ENCODE measurements at places on chromosomes 16 and 17.

DNA sequence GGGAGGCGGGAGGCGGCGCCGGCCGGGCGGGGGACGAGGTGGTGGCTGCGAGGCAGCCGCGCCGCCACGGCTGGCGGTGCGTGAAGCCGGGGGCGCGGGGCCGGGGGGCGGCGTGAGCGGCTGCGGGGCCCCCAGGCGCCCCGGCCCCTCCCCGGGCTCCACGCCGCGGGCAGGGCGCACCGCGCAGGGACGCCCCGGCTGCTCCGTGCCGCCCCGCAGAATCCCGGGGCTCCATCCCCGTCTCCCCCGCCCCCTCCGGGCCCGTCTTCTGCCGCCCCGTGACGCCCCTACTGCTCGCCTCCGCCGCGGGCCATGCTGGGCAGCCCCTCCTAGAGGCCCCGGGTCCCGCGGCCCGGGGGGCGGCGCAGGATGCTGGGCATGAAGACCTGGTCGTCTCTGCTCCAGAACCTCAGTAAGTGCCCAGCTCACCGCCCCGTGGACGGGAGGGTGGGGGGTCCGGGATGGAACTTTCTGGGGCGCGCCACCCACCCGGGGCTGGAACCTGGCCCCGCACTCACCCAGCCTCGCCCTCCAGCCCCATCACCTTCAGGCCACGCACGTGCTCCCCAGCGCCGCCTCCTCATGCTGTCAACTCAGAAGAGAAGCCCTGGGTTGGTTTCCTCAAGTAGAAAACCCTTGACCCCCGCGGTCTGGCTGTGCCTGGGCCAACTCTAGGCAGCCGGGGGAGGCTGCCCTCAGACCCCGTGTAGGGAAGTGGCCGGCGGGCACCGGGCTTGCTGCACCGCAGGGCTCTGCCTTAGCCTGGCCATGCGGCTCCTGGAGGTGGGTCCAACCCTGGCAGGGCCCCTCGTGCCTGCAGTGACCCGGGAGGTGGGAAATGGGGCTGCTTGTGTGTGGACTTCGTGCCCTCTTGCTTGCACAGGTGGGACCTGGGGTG lies 150.2 kb upstream of the GSE1 start:
- DNase-seq, result no peak

DNA sequence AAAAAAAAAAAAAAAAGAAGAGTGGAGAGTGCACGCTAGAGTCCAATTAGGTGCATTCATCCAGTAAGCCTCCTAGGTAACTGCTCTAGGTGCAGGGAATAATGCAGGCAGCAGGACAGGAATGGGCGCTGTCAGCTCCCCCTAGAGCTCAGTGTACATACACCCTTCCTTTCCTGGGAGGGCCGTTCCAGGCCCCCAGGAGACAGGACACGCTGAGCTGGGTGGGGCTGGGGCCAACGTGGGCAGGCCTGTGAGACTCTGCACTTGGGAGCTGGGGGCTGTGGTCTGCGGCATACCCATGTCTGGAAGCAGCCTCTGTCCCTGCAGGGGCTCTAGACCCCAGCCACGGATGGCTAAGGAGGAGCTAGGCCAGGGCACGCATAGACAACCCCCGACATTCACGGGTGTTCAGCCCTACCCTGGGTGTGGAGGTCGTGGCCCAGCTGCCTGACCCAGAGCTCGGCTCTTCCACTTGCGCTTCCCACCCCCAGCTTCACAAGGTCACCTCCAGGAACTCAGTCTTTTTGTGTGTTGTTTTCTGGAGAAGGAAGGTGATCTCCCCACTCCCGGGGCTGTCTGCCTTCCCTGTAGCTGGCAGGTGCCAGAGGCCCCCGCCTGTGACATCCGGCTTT lies 1.0 kb upstream of the ANTKMT start:
- no peak for DNase-seq

DNA sequence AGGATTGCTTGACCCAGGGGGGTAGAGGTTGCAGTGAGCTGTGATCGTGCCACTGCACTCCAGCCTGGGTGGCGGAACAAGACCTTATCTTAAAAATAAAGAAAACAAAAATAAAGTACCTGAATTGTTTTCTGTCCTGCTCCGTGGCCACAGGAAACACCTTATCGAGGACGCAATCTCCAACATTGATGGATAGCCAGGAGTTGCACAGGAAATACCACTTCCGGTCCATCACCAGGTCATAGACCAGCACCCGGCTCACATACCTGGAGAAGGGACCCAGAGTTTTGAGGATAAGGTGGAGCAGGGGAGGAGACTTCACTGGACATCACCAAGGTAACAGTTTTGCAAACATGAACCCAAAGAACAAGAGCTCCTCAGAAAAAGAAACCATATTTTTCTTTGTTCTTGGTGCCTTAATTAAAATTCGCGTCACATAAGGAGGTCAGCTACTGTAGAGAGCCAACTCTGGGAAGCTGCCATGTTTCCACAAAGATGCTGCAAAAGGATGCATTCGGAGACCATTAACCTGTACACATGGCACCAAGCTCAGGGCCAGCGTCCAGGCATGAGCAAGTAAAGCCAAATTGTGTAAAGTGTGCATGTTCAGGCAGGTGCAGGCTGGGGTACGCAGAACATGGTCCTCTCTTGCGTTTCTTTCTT lies 55.6 kb upstream of the GCSH start:
- DNase-seq, result no peak

GRCh38 chr17:72950242-72950931 lies 142.1 kb downstream of the SLC39A11 start:
- DNase-seq, result no peak

DNA sequence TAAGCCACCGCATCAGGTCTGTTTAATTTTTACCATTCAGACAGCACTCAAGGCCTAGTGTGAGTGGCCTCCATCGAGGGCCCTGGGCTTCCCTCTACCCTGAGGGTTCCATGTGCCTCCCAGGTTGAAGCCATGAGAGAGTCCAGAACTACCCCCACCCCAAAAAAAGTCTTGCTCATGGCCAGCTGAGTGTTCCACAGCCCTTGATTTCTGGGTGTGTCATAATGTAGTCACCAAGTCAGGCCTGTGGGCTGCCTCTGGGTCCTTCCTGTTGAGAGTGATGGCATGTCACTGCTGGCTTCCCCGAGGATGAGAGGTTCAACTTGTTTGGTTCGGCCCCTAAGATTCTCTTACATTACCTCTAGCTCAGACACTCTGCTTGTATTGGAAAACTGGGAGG lies 100.6 kb downstream of the PITPNC1 start:
- peak; percentile 49 for DNase-seq

GRCh38 chr16:30893744-30894539 lies at the start of gene BCL7C:
Gene BCL7C (minus strand): TSS chr16:30894077. CDS start chr16:30893944, 133 bp downstream.
- peak; percentile 87 for DNase-seq

DNA sequence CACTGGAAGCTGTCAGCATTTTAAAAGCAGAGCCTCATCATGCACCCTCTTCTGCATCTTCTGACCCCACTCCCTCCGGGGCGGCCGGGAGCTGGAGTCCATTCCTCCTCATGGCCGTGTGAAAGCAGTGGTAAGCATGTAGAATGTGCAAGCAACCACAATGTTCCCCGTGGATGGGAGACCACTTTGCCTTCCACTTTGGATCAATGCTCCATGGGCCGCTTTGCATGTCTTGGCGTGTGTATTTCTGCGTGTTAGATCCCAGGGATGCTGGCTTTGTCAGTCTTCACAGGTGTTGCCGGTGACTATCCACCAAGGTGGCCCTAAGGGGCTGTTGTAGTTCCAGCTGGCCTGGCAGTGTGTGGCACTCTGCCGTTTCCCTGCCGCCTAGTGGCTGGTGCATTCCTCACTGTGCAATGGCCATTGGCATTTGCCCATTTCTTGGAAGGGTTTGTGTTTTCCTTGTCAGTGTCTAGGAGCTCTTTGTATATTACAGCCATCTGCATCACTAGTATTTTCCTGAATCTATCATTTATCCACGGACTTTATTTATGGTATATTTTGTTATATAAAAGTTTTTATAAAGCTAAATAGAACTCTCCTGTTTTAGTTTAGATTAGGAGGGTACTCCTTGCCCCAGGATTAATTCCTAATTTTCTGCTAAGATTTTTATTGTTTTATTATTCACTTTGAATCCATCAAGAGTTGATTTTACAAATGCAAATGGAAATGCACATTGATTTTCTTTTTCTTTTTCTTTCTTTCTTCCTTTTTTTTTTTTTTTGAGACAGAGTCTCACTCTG lies 5.8 kb upstream of the ALDH3A1 start:
- no peak for DNase-seq

- no peak for DNase-seq
Observed at GRCh38 chr16:81238296-81239011, at the start of gene BCO1. Gene BCO1 (plus strand): TSS chr16:81238689. CDS start chr16:81238909, 220 bp downstream.

GRCh38 chr16:30621765-30622164 lies 11.6 kb upstream of the ZNF689 start:
- no peak for DNase-seq

DNA sequence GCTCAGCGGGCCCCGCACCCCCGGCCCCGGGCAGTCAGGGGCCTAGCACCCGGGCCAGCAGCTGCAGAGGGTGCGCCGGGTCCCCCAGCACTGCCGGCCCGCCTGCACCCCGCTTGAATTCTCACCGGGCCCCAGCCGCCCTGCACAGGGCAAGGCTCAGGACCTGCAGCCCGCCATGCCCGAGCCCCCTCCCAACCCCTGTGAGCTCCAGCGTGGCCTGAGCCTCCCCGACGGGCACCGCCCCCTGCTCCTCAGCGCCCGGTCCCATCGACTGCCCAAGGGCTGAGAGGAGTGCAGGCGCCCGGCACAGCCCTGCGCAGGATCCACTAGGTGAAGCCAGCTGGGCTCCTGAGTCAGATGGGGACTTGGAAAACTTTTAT lies 1.7 kb upstream of the BRCA1 start:
- DNase-seq, result no peak

DNA sequence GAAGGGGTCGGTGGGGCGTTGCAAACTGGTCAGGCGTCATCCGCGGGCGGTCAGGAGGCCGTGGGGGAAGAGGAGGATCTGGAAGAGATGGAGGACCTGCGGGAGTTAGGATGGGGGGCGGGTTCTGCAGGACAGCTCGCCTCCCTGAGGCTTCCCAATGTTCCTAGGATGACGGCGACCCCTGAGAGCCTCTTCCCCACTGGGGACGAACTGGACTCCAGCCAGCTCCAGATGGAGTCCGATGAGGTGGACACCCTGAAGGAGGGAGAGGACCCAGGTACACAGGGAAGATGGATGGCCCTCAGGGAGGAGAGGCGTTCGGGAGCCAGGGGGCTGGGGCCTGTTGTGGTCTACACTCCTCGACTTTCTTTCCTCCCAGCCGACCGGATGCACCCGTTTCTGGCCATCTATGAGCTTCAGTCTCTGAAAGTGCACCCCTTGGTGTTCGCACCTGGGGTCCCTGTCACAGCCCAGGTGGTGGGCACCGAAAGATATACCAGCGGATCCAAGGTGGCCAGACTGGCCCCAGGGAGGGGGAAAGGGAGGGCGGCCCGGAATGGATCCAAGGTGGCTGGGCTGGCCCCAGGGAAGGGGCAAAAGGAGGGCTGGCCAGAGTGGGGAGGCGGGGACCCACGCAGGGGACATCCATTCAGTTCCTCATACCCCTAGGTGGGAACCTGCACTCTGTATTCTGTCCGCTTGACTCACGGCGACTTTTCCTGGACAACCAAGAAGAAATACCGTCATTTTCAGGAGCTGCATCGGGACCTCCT lies 839 bp downstream of the PLD2 start:
- DNase-seq, result no peak
